ENCODE measurements at places on chromosomes 7 and 10.
A peak's percentile ranks its signal among the peaks of the same experiment; 100 is the strongest.

- no peak for DNase-seq
Observed at GRCh38 chr10:69496352-69497230, 45.3 kb downstream of the TSPAN15 start.

GRCh38 chr10:3006093-3006492, 61.3 kb upstream of the PFKP start:
- DNase-seq: no peak

DNA sequence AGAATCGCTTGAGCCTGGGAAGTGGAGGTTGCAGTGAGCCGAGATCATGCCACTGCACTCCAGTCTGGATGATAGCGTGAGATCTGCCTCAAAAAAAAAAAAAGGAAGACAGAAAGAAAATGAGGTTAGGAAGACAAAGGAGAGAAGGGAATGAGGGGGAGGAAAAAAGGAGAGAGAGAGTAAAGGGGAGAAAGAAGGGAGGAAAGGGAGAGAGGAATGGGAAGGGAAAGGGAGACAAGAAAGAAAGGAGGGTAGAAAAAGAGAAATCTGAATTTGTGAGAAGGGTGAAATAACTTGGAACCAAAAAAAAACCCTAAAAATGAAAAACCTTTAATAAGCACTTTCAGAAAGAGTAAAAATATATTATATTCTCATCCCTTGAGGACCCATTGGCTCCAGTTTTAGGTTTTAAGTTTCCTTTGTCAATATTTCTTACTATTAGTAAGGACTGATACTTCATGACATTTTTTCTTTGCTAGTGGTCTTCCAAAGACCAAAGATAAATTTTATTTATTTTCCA, 54.9 kb downstream of the POT1 start:
- no peak for DNase-seq

- DNase-seq: no peak
Observed at GRCh38 chr10:126659750-126660149, 10.7 kb downstream of the C10orf90 start.

DNA sequence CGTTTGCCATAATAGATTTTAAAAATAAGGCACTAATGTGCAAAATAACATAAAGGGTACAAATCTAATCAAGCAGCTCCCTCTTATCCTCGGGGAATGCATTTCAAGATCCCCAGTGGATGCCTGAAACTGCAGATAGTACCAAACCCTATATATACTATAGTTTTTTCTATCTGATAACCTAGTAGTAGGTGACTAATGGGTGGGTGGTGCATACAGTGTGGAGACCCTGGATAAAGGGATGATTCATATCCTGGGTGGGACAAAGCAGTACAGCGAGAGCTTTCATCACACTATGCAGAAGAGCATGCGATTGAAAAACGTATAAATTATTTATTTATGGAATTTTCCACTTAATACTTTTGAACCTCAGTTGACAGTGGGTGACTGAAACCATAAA, 464.5 kb downstream of the GRID1 start:
- DNase-seq: no peak

DNA sequence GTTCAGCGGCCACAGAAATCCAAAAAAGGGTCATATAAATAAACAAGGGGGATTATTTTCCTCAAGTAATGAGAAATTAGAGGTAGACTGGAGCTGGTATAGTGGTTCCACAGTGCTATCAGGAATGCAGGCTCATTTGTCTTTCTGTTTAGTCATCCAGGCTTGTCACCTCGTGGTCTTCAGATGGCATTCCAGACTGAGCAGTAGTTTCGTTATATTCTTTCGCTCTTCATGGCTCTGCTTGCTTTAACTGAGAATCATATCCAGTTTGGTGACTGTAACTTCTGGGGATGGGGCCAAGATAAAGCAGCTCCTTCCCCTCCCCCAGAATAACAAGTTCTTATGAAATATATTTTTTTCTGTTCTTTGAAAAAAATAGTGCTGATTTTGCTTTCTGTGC, 9.5 kb downstream of the ANKIB1 start:
- peak; percentile 78 for DNase-seq

- DNase-seq: no peak
Observed at GRCh38 chr7:1271656-1272055, 39.0 kb downstream of the UNCX start.

DNA sequence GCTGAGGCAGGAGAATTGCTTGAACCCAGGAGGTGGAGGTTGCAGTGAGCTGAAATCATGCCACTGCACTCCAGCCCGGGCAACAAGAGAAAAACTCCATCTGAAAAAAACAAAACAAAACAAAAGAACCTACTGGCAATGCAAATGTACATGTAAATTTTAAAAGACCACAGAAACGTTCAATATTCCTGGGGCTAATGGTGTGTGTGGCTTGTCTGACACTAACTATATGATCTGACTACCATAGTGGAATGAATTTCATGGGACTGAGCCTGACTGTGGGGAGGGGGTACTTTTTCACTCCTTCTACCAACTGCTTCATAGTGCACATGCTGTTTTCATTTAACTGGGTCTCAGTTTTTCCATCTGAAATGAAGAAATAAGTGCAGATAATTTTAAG, 69.6 kb downstream of the ITPRID1 start:
- no peak for DNase-seq

Data from ELR (cell line).